ENCODE measurements at places on chromosomes 7 and 10. TPM values are rescaled to one million over a fixed set of nuclear protein-coding genes. Genes with fewer than 3 reads are reported as not detected.

TAS2R3 gene
- 11.1 TPM for total RNA-seq

DNA sequence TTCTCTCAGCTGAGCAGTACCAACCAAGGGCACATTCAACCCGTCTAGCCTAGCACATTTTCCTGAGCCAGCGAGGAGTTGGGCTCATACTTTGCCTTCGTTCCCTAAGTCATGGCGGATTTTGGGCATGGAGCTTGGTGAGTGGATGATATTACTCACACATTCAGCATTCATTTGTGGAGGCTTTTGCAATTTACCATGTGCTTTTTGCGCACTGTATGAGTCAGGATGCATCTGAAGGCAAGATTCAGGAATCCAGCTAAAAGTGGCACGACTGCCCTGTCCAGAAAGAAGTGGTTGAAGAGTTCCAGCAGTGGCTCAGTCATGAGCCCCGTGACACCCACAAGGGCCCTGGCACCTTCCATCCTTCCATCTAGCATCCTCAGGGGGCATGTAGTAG is 24.2 kb upstream of the MGMT start:
- H3K36me3 ChIP-seq, result no peaks in the 10 kb centered on the region
- no peak overlapping the region for H3K27ac ChIP-seq
- no peak for DNase-seq
- no peaks in the 10 kb centered on the region for H3K27me3 ChIP-seq

- peak overlapping the region; percentile 20 for H3K27ac ChIP-seq
- no peaks in the 10 kb centered on the region for H3K27me3 ChIP-seq
- H3K4me1 ChIP-seq, result peaks cover 31% of the 10 kb centered on the region
- no peaks in the 10 kb centered on the region for H3K36me3 ChIP-seq
These were observed 78.4 kb downstream of the DGKI start for GRCh38 chr7:137768366-137768765.

SLC13A1 gene
- total RNA-seq, result not detected

PLPP4 gene
- not detected for total RNA-seq

DNA sequence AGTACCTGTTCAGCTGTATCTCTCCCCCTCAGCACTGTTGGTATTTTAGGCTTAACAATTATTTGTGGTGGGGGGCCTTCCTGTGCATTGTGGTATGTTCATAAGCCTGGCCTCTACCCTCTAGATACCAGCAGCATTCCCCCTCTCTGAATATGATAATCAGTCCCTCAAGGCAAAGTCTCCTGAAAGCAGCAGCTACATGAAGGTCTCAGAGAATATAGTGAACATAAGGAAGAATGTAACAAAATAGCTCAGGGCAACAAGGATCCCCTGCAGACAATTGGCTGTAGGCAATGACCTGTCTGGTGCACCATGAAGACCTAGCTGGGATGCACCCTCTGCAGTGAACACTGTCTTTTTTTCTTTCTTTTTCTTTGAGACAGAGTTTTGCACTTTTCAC is 86.4 kb downstream of the CTBP2 start:
- no peak for DNase-seq
- no peaks in the 10 kb centered on the region for H3K27me3 ChIP-seq
- H3K27ac ChIP-seq, result no peak overlapping the region
- H3K4me3 ChIP-seq, result no peak overlapping the region

- H3K4me1 ChIP-seq, result no peaks in the 10 kb centered on the region
- no peak for DNase-seq
- no peak overlapping the region for H3K27ac ChIP-seq
- no peaks in the 10 kb centered on the region for H3K36me3 ChIP-seq
- no peak overlapping the region for H3K4me3 ChIP-seq
- no peaks in the 10 kb centered on the region for H3K27me3 ChIP-seq
These were observed 220.9 kb upstream of the PPP2R2D start for GRCh38 chr10:131679926-131680325.

DNA sequence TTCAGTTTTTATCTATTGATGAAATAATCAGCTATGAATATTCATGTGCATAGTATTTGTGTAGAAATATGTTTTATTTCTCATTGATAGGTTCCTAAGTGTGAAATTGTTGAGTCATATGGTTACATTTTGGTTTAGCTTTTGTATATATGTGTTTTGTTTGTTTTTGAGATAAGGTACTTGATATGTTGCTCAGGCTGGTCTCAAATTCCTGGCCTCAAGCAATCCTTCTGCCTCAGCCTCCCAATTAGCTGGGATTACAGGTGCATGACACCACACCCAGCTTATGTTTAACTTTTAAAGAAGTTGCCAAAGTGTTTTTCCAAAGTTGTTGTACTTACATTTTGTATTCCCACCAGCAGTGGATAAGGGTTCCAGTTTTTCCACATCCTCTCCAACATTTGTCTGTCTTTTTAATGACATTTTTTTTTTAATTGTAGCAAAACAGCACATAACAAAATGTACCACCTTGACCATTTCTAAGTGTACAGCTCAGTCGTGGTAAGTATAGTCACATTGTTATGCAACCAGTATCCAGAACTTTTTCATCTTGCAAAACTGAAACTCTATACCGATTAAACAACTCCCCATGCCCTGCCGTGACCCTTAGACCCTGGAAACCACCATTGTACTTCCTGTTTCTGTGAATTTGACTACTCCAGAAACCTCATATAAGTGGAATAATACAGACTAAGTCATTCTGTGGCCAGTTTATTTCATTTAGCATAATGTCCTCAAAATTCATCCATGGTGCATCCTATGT is 12.6 kb upstream of the UBE2D1 start:
- no peak overlapping the region for H3K4me3 ChIP-seq
- DNase-seq, result no peak
- no peak overlapping the region for H3K27ac ChIP-seq

DNA sequence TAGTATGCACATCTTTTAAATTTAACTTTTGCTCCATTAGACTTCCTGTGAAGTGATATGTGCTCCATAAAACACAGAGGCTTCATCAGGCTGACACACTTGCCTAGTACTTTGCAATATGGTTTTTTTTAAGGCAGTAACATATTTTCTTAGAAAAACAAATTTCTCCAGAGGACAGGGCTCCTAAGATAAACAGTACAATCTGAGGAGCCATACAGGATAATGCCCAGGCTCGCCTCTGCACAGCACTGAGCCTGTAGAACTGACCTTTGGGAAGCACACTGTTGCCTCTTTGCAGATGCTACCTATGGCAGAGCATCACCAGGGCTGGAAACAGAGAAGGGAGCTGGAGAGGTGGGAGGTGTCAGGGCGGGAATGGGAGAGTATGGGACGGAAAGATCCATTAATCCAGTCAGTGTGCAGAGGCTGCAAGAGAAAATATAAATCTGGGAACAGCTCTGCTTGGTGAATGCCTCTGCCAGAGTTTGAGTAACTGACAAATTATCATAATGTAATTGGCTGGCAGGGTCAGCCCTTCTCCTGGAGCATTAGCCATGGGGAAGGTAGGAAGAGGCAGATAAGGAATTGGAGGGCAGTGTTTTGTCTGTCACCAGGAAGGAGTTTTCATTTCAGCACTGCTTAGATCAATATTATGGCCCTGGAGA is 132.3 kb downstream of the CREB5 start:
- H3K4me3 ChIP-seq, result no peak overlapping the region
- H3K27ac ChIP-seq, result no peak overlapping the region
- no peaks in the 10 kb centered on the region for H3K4me1 ChIP-seq
- H3K27me3 ChIP-seq, result no peaks in the 10 kb centered on the region
- H3K36me3 ChIP-seq, result no peaks in the 10 kb centered on the region

PRKG1 gene
- total RNA-seq, result 69.4 TPM

GRCh38 chr10:3874990-3875841 is 90.2 kb upstream of the KLF6 start:
- H3K27ac ChIP-seq, result no peak overlapping the region
- H3K27me3 ChIP-seq, result no peaks in the 10 kb centered on the region
- H3K4me3 ChIP-seq, result no peak overlapping the region
- H3K36me3 ChIP-seq, result no peaks in the 10 kb centered on the region
- peaks cover 20% of the 10 kb centered on the region for H3K4me1 ChIP-seq

TLX1 gene
- total RNA-seq, result not detected

CPVL gene
- total RNA-seq, result 182 TPM

GRCh38 chr7:87210506-87210905 is 9.0 kb downstream of the TMEM243 start:
- no peaks in the 10 kb centered on the region for H3K27me3 ChIP-seq
- no peak for DNase-seq
- no peaks in the 10 kb centered on the region for H3K36me3 ChIP-seq
- H3K4me1 ChIP-seq, result peaks cover 32% of the 10 kb centered on the region

GRCh38 chr10:119103903-119104653 is at the start of gene DENND10:
TSS of gene DENND10 (plus strand) at chr10:119104113. CDS start at chr10:119104143, 30 bp downstream.
- H3K4me3 ChIP-seq, result peak within 1 kb of the TSS; percentile 85
- H3K4me1 ChIP-seq, result peaks cover 7% of the 10 kb centered on the region
- DNase-seq, result peak; percentile 70
- H3K36me3 ChIP-seq, result no peaks in the 10 kb centered on the region
- peak within 1 kb of the TSS; percentile 50 for H3K27ac ChIP-seq

DNA sequence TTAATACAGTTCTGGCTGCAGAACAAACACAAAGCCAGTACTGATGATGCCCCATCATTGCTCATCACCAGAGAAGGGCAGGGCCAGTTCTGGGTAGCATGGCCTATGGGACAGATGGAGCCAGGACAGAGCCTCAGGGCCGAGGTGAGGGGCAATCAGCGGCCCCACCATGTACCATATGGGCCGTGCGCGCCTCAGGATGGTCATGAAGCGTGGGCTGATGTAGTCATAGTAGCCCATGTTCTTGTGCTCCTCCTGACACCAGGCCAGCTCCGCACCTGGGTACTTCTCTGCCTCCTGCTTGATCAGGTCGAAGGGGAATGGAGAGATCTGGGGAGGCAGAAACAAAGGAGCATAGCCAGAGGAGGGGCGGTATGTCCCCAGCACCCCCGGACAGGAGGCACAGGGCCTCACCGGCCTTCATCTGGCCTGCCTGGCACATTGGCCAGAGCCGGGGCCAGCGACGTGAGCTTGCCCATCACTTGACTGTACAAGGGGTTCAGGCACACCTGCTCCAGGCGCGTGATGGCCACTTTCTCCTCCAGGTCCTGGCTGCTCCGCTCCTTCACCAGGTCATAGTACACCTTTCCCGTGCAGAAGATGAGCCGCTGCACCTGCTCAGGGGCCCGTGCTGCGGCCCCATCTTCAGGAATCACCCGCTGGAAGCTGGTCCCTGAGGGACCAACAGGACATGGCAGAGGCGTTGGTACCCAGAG is 26.1 kb downstream of the OGDHL start:
- DNase-seq, result no peak
- H3K27ac ChIP-seq, result no peak overlapping the region
- no peaks in the 10 kb centered on the region for H3K4me1 ChIP-seq
- H3K36me3 ChIP-seq, result peaks cover 7% of the 10 kb centered on the region
- H3K4me3 ChIP-seq, result no peak overlapping the region
- no peaks in the 10 kb centered on the region for H3K27me3 ChIP-seq

- no peak overlapping the region for H3K4me3 ChIP-seq
- no peaks in the 10 kb centered on the region for H3K36me3 ChIP-seq
- DNase-seq, result no peak
- H3K27ac ChIP-seq, result no peak overlapping the region
- H3K27me3 ChIP-seq, result no peaks in the 10 kb centered on the region
- H3K4me1 ChIP-seq, result no peaks in the 10 kb centered on the region
These were observed 12.8 kb upstream of the C10orf53 start for GRCh38 chr10:49666685-49667084.

DNA sequence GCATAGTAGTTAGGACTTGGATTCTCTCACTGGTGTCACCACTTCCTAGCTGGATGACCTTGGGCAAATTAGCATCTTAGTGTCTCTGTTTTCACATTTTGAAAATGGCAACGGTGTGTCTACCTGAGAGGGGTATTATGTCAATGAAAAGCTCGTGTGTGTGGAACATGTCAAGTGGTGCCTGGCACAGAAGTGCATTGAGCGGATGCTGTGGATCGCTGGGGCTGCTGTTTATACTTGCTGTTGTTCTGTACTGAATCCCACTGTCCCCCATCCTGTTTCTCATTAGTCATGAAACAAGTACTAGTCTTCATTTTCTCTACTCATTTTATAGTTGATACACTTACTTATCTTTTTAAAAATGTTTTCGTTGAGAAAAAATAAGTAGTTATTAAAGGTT is 26.1 kb downstream of the RBM33 start:
- H3K27me3 ChIP-seq, result no peaks in the 10 kb centered on the region
- H3K36me3 ChIP-seq, result no peaks in the 10 kb centered on the region
- H3K27ac ChIP-seq, result no peak overlapping the region
- peaks cover 16% of the 10 kb centered on the region for H3K4me1 ChIP-seq

SLC39A12 gene
- total RNA-seq, result not detected

GRCh38 chr7:73871163-73872011 is 10.4 kb downstream of the TMEM270 start:
- no peaks in the 10 kb centered on the region for H3K36me3 ChIP-seq
- H3K4me1 ChIP-seq, result peaks cover 31% of the 10 kb centered on the region
- no peak overlapping the region for H3K27ac ChIP-seq
- no peaks in the 10 kb centered on the region for H3K27me3 ChIP-seq

- H3K27me3 ChIP-seq, result no peaks in the 10 kb centered on the region
- no peaks in the 10 kb centered on the region for H3K4me1 ChIP-seq
- DNase-seq, result no peak
These were observed 52.1 kb downstream of the ST7 start for GRCh38 chr7:117005449-117005848.

PTPRN2 gene
- 9.9 TPM for total RNA-seq

CYP2C19 gene
- not detected for total RNA-seq

- H3K4me3 ChIP-seq, result peak within 1 kb of the TSS; percentile 19
- H3K36me3 ChIP-seq, result no peaks in the 10 kb centered on the region
- H3K27me3 ChIP-seq, result peaks cover 4% of the 10 kb centered on the region
- DNase-seq, result peak; percentile 30
- H3K4me1 ChIP-seq, result peaks cover 21% of the 10 kb centered on the region
These were observed at the start of gene GPR37 for GRCh38 chr7:124765401-124766352. TSS of gene GPR37 (minus strand) at chr7:124765792. CDS start at chr7:124764976, 816 bp downstream.

GRM8 gene
- total RNA-seq, result 9.5 TPM

LRRC17 gene
- 3.1 TPM for total RNA-seq

DNA sequence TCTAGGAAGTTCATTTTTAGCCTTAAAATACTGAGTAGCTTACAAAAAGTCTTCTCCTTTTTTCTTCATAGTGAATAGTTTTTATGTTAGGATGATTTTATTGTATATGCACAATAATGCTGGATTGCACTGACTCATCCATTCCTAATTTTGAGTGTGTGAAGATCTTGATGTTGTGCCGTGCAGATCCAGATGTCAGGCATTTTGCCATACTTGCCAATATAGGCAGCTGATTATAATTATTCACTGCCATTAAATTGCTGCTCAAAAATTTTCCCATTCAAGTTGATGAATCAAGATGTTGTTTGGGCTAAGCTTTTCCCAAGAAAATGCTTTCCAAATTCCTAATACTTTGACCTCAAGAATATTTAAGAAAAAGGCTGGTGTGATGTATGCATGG is 218.3 kb downstream of the AHR start:
- H3K4me3 ChIP-seq, result no peak overlapping the region
- no peak for DNase-seq
- H3K4me1 ChIP-seq, result peaks cover 9% of the 10 kb centered on the region
- H3K27ac ChIP-seq, result no peak overlapping the region
- no peaks in the 10 kb centered on the region for H3K36me3 ChIP-seq

Measured in thyroid gland (tissue), 4 donors.